Sigmoid colon (tissue), 7 donors: ENCODE measurements at places on chromosomes 2 and 18. TPM values are rescaled to one million over a fixed set of nuclear protein-coding genes. Genes with fewer than 3 reads are reported as not detected.
A peak's percentile ranks its signal among the peaks of the same experiment; 100 is the strongest.

- H3K4me1 ChIP-seq = peaks cover 23% of the 10 kb centered on the region
- H3K27me3 ChIP-seq = peaks cover 96% of the 10 kb centered on the region
- DNase-seq = no peak
- no peaks in the 10 kb centered on the region for H3K36me3 ChIP-seq
- H3K4me3 ChIP-seq = no peak overlapping the region
Measured at GRCh38 chr2:219001577-219002394, 8.6 kb upstream of the CRYBA2 start.

ESPNL gene
- 0.49 TPM for total RNA-seq

DNA sequence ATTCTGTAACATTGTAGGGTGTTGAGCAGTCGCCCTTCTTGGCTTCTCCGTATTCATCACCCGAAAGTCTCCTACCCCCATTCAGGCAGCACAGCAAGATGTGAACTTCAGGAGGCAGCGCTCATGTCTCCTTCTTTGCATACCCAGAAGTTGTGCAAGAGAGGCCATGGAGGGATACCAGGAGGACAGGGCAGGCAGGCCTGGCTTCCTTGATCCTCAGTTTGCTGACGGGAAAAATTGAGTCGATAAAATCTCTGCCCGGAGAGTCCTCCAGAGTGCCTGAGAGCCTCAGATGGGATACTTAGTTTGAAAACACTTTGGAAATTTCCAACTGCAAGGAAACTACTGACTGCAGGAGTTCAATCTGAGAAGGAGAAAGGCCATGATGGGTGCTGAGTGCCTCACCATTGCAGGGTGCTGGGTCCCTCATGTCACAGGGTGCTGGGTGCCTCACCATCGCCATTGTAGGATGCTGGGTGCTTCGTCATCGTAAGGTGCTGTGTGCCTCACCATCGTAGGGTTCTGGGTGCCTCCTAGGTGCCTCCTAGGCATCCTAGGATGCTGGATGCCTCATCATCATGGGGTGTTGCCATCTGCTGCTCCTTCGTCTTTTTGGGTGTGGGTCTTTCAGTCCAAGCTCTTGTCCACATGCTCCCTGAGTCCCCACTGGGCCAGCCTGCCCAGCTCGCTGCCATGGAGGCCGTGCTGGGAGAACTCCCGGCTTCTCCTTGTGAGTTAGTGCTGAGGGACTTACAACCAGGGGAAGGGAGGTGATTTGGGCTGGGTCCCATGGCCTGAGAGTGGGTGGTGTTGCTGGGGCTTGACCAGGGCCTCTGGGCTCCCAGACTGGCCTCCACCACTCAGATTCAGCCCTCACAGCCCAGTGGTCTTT, 162.4 kb downstream of the DDX1 start:
- no peak overlapping the region for H3K4me3 ChIP-seq
- no peaks in the 10 kb centered on the region for H3K27me3 ChIP-seq
- no peak overlapping the region for H3K27ac ChIP-seq
- no peaks in the 10 kb centered on the region for H3K36me3 ChIP-seq

DNA sequence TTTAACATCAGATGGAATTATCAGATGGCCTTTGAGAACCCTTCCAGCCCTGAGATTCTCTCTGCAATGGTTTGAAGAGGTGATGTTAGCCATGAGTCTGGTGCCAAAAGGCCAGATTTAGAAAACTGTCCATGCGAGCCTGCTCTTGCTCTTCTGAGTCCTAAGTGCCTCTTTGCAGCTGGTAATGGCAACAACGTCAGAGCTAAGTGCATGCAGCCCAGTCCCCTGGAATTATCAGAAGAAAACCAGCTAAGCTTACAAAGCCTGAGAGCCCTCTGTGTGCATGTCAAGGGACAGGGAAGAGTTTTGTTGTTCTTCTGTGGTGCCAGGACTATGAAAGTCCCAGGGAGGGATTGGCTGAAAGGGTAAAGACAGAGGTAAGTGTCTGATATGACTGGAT, 89.8 kb downstream of the LOXHD1 start:
- no peak overlapping the region for H3K27ac ChIP-seq
- H3K36me3 ChIP-seq = no peaks in the 10 kb centered on the region
- no peaks in the 10 kb centered on the region for H3K27me3 ChIP-seq
- DNase-seq = no peak
- no peaks in the 10 kb centered on the region for H3K4me1 ChIP-seq
- H3K4me3 ChIP-seq = no peak overlapping the region

SERTAD2 gene
- 14.3 TPM for total RNA-seq

ZBTB7C gene
- 0.49 TPM for total RNA-seq

- DNase-seq = no peak
- H3K36me3 ChIP-seq = no peaks in the 10 kb centered on the region
- peaks cover 9% of the 10 kb centered on the region for H3K4me1 ChIP-seq
- no peaks in the 10 kb centered on the region for H3K27me3 ChIP-seq
- no peak overlapping the region for H3K4me3 ChIP-seq
- H3K27ac ChIP-seq = no peak overlapping the region
Measured at GRCh38 chr2:120963997-120964705, 228.5 kb downstream of the GLI2 start.

SERPINB3 gene
- total RNA-seq = not detected

GRCh38 chr18:10685484-10685883, 159.7 kb downstream of the NAPG start:
- no peak overlapping the region for H3K4me3 ChIP-seq
- DNase-seq = no peak
- no peaks in the 10 kb centered on the region for H3K36me3 ChIP-seq
- H3K27me3 ChIP-seq = no peaks in the 10 kb centered on the region
- no peak overlapping the region for H3K27ac ChIP-seq
- H3K4me1 ChIP-seq = no peaks in the 10 kb centered on the region

GRCh38 chr2:40642726-40643125, 190.8 kb upstream of the SLC8A1 start:
- H3K27me3 ChIP-seq = no peaks in the 10 kb centered on the region
- no peaks in the 10 kb centered on the region for H3K36me3 ChIP-seq
- H3K4me3 ChIP-seq = no peak overlapping the region
- H3K27ac ChIP-seq = no peak overlapping the region

RASGRP3 gene
- total RNA-seq = 8.6 TPM

- H3K27ac ChIP-seq = peak overlapping the region; percentile 99
- no peaks in the 10 kb centered on the region for H3K4me1 ChIP-seq
- H3K4me3 ChIP-seq = peak overlapping the region; percentile 67
- no peak for DNase-seq
- H3K36me3 ChIP-seq = no peaks in the 10 kb centered on the region
Measured at GRCh38 chr2:219442256-219443015, 7.8 kb downstream of the SPEG start.

- H3K36me3 ChIP-seq = no peaks in the 10 kb centered on the region
- no peaks in the 10 kb centered on the region for H3K4me1 ChIP-seq
- peaks cover 27% of the 10 kb centered on the region for H3K27me3 ChIP-seq
- H3K27ac ChIP-seq = no peak overlapping the region
- no peak overlapping the region for H3K4me3 ChIP-seq
Measured at GRCh38 chr2:8458503-8459459, 223.1 kb upstream of the ID2 start.
